CD4-positive, alpha-beta T cell treated with Interferon gamma for 1 hour (primary cell): ENCODE measurements at places on chromosomes 1 and 21.

GRCh38 chr1:4310396-4310923 is 343.9 kb upstream of the AJAP1 start:
- no peak for DNase-seq

GRCh38 chr1:22411589-22411988 is 40.1 kb upstream of the ZBTB40 start:
- DNase-seq: no peak

- DNase-seq: no peak
Measured at GRCh38 chr1:151833172-151833900, 1.7 kb upstream of the RORC start.

GRCh38 chr1:22137004-22137720 is 5.7 kb downstream of the WNT4 start:
- DNase-seq: no peak

DNA sequence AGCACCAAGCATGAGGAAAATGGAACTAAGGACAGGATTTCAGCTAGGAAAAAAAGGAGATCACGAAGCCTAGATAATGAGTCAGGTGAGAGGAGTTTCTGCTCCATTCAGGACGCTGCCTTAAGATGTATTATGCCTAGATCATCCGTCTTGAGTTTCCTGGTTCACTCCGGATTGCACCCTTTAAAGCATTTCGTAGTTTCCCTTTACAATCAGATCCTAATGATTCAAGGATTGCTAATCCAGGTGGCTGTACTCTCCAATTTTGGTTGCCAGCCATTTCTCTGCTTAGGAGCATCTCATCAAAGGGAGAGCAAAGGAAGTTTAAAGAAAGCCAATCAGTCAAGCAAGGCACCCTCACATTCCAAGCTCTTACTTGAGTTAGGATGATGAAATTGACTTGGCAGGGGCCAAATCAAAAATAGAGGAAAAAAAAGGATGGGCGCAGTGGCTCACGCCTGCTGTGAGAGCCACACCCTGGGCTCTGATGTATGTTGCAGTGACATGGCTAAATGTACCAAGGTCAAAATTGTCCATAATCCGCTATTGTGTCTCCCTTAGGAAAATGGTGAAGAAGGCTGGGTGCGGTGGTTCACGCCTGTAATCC is 156.9 kb upstream of the SOD1 start:
- no peak for DNase-seq

DNA sequence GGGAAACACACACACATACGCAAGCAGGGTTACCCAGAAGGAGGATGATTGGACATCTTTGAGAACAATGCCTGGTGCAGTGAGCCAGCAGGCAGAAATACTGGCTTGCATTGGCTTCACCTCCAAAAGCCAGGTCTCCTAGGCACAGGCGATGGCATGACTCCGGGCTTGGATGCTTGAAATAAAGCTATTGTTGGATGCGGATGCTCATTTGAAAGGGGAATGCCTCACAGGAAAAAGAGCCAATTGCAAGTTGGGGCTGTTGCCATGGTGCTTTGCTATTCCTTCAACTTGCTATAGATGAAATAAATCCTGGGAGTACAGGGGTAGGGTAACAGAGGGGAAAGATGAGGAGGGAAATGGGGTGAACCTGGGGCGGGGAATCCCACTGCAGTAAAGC is 180.7 kb upstream of the SGIP1 start:
- DNase-seq: no peak

DNA sequence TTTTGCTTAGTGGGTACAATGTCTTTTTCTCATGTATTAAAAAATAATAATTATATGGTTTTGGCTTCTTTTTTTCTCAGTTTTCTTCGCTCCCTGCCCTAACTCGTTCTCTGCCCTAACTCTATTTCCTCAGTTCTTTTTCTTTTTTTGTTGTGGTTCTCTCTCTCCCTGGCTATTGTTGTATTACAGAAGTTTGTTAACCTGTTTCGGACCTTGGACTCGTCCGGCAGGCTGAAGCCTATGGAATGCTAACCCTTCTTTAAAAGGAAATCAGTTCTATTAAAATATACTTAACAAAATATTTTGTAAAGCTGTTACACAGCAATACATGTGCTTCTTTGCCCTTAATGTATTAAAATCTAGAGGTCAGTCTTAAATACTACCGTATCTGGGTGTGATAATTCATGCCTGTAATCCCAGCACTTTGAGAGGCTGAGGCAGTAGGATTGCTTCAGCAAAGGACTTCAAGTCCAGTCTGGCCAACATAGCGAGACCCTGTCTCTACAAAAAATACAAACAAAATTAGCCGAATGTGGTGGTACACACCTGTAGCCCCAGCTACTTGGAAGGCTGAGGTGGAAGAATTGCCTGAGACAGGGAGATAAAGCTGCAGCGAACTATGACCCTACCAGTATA is 64.1 kb downstream of the ANGPTL1 start:
- DNase-seq: no peak

DNA sequence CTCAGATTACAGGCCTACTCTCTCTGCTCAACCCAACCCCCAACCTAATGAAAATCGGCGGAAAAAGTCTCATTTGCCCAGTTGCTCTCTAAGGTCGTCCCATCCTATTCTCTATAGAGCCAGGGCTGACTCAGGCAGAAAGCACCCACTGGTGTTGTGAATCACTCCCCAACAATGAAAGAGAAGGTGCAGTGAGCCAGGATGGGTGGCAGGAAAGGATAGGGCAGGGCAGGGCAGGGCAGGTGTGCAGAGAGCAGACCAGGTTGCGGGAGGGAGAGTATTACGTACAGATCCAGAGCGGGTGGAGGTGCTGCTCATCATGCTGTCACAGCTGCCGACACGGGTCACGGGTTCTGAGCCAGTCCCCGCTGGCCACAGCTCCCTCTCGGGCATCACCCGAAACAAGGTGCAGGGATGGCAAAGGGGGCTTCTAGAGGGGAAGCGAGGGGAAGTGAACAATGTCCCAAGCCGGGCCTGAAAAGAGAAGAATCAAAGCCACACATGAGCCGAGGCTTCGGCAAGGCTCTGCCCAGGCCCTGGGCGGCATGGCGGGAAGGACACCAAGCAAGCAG is 5.3 kb downstream of the C1orf116 start:
- DNase-seq: no peak

GRCh38 chr1:226372885-226373284 is 35.0 kb downstream of the PARP1 start:
- DNase-seq: no peak

DNA sequence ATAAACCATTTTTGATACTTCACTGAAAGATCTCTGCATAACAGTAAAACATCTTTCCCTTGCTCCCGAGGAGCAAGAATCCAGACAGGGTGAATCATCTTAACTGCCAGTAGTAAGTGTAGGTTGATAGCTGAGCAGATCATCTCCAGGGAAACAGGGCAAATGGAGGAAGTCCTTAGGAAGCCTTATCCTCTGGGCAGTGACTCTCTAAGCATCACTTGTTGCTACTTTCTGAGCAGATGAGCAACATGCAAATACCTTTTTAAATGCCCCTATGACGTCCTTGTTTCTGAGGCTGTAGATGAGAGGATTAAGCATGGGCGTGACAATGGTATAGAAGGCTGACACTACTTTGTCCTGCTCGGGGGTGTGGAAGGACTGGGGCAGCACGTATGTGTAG is 8.9 kb downstream of the OR2T11 start:
- DNase-seq: no peak

DNA sequence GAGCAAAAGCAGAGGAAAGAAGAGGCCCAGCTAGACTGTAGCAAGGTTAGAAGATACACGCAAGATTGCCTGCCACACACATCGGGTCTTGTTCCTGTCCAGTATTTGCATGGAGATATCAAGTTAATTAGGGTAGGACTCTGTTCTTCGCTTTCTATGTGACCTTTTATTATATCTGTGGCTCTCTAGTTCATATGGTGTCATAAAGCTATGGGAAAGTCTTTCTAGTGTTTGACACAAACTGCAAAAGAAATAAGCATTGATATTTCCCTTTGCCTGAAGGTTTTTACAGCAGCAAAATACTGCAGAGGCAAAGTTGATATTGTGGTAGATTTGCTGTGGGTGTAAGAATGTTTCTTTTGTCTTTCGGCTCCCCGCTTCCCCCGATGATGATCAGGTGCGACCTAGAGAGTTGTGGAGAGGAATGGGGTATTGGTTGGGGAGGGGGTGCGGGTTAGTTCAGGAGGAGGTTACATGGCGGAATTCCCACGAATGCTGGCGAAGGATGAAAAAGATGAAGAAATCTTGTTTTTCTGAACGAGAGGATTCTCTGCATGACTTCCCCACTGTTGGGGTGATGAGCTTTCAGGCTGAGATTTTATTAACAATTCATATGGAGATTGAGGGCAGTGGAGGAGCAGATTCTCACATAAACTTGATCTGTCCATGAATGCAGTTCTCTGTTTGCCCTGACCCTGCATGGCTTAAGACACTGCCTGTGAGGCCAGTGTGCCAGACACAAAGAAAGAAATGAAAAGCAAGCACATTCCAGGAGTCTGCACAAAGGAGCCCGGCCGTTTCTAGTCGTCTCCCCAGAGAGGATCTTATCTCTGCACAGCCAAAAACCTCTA is 550.2 kb downstream of the USP25 start:
- no peak for DNase-seq

DNA sequence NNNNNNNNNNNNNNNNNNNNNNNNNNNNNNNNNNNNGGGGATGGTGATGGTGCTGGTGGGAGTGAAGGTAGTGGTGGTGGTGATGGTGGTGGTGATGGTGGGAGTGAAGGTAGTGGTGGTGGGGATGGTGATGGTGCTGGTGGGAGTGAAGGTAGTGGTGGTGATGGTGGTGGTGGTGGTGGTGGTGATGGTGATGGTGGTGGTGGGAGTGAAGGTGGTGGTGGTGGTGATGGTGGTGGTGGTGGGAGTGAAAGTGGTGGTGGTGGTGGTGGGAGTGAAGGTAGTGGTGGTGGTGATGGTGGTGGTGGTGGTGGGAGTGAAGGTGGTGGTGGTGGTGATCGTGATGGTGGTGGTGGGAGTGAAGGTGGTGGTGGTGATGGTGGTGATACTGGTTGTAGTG is 93.6 kb downstream of the CRYAA start:
- DNase-seq: no peak

DNA sequence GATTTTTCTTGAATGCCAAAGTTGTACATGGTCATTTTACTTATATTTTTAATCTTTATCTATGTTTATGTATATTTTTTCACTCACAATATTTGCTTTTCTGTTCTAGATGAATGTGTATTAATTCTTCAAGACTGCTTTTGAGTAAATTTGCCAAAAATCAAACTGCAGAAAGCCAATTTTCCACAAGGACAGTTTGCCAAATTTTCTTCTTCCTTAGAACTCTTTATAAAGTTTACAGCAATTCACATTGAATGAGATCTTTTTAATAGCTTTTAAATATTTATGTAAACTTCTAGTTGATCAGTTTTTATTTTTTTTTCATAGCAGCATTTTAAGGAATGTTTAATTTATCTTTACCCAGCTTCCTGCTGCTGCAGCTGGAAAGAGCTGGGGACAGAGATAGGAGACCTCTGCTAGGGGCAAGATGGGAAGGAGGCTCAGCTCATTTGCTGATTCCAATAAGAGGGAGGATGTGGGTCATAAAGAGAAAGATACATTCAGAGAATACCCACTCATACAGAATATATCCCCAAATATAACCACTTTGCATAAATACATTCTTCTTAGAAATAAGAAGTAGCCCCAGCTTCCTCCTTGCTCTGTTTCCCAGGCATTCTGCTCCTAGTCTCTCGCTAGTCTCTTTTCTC is 93.0 kb downstream of the ODF2L start:
- no peak for DNase-seq

GRCh38 chr1:102661481-102661880 is 446.8 kb downstream of the COL11A1 start:
- no peak for DNase-seq

GRCh38 chr1:212606395-212607205 is 2.0 kb upstream of the ATF3 start:
- peak; percentile 65 for DNase-seq

DNA sequence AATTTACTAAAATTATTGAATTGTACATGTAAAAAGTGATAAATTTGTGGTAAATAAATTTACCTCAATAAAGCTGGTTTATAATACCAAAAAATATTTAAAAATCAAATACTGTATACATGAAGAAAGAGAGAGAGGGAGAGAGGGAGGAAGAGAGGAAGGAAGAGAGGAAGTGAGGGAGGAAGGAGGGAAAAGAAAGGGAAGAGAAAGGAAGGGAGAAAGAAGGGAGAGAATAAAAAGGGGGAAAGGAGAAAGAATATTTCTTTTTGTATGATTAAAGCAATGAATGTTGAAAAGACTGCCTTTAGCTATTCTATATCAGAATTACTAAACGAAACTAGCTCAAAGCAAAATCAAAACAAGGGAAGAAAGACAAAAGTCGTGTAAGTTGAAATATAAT is 150.0 kb downstream of the LRIG2 start:
- DNase-seq: no peak

DNA sequence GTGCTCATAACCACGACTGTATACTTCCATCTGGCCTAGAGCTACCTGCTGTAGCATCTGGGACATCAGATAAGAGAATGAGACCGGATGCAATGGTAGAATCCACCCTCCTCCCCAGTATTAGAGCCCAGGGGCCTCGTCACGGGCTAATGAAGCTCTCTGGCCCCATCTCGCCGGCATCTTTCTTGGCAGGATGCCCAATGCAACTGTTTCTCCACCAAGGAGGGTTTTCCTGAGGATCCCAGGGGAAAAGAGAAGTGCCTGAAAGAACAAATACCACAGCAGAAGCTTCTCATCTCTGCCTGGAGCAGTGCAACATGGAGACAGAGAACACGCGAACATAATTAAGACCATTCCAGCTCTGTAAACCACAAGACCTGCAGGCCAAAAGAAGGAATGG is 80.0 kb downstream of the VWA5B1 start:
- DNase-seq: no peak
